Frontal cortex (tissue), 4 donors: ENCODE measurements at places on chromosomes 13 and 19.
A peak's percentile ranks its signal among the peaks of the same experiment; 100 is the strongest.

GRCh38 chr19:38512277-38512676, 78.8 kb downstream of the RYR1 start:
- DNase-seq = no peak

DNA sequence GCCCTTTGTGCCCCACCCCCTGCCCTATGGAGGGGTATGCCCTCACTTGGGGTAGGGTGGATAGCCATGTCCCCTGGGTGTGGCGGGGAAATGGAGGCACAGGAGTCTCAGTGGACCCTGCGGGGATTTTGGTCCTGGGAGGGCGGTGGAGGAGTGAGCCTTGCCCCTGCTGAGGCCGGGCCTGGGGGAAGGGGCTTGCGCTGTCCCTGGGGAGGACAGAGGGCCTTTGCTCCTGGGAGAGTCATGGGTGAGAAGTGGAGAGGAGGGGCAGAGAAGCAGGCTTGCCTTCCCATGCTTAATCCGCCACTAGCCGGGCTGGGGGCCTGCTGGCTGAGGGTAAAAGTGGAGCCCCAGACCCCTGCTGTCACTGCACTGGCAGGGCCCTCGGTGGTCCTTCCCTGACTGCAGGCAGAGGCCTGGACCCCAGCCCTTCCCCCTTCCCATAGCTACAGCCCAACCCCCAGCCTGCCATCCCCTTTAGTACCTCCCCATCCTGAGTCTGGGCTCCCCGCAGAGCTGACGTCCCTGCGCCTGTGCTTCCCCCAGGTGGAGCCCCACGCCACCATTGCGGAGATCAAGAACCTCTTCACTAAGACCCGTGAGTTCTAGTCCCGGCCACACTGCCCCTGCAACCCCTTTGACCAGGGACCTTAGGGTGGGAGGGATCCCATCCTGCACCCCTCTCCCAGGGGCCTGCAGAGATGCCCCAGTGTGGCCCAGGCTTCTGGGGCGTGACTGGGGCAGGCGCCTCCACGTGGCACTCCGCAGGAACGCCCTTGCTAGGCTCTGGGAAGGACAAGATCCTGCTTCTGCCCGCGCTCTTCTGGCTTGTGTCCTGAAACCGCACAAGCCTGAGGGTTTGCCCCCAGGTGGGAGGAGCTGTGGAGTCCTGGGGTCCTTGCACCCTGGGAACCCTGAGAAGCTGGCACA, 8.9 kb downstream of the NDUFB7 start:
- no peak for DNase-seq

GRCh38 chr13:22195726-22196125, 524.9 kb downstream of the FGF9 start:
- no peak for DNase-seq

GRCh38 chr13:78194904-78195639, 276.4 kb upstream of the EDNRB start:
- DNase-seq = no peak

DNA sequence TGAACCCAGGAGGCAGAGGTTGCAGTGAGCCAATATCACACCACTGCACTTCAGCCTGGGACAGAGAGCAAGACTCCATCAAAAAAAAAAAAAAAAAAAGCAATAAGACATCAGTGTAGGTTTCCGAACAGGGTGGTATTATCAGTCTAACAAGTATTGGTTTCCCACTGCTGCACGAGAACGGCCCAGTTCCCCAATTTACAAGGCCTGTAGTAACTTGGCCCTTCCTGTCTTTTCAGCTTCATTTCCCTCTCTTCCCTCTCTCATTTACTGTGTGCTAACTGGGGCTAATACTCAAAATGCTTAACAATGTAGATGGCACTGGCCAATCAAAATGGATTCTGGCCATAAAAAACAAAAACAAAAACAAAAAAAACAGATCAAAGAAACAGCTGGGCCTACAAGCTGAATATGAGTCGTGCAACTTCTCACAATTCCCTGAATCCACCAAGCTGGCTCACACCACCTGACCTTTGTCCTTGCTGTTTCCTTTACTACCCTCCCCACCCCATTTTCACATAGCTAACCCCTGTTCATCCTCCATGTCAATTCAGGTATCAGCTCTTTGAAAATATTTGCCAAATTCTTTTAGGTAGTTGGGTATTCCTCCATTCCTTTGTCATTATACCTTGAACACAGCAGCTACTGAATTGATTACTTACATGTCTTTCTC, 2.4 kb downstream of the TEX101 start:
- DNase-seq = no peak

- DNase-seq = no peak
Measured at GRCh38 chr13:50539791-50540530, 303.5 kb downstream of the DLEU7 start.

DNA sequence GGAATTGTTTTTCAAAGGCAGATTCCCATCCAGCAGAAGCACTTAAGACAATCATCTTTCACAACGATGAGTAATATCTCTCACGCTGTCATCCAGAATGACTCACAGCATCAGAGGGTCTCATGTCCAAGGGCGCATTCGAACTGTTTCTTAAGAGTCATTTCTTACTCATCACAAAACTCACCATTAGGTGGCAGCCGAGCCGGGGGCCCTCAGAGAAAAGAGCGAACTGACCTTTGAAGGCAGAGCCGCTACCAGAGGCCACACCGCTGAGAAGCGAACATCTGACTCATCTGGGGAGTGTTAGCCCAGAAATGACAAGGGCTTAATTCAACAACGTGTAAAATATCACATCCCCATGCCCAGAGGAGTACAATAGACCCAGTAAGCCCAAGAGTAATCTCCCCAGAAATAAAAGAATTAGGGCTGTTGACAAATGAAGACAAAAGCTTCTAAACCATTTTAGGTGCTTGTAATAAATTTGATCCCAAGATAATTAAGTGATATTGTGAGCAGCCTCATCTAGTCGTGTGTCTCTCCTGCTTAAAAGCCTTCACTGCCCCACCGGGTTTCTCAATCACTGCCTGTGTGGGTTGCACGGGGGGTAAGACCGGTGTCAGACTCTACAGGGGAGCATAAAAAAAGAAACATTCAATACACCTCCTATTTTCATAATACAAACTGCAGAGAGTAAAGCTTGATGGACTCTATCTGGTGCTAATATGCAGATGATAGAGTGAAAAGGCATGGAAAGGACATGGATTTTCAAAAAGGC, 96.2 kb downstream of the CYSLTR2 start:
- DNase-seq = peak; percentile 16
